ENCODE measurements at places on chromosomes 16 and 17.
A peak's percentile ranks its signal among the peaks of the same experiment; 100 is the strongest.

- peaks cover 28% of the 10 kb centered on the region for H3K4me1 ChIP-seq
- no peaks in the 10 kb centered on the region for H3K27me3 ChIP-seq
- no peaks in the 10 kb centered on the region for H3K36me3 ChIP-seq
- DNase-seq, result no peak
- H3K27ac ChIP-seq, result peak overlapping the region; percentile 90
- H3K4me3 ChIP-seq, result peak overlapping the region; percentile 80
Observed at GRCh38 chr17:30379903-30380381, 1.2 kb downstream of the CPD start.

DNA sequence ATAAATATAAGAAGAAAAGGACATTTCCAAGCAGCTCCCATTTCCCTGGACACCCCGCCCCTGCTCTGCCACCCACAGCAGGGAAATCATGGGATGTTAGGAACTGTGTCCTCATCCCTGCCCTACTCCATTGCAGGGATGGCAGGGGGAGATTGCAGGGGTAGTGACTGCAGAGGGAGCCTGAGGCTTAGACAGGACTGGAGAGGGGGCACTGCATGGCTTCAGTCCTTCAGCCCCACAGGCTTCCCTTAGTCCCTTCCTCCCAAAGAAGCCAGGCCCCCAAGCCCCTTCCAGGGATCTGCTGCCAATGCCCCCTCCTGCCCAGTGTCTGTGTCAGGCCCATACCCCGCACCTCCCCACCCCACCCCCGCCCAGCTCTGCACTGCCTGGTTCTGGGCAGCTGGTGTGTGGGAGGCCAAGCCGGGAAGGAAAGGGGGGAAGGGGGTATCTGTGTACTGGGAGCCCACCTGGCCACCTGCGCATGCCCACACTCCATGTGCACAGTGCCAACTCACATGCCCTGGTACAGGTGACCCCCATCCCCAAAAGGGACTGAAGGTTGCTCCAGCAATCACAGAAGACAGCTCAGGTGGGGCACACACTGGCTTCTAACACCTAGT, 3.3 kb downstream of the RUNDC3A start:
- DNase-seq, result no peak
- no peak overlapping the region for H3K27ac ChIP-seq
- no peak overlapping the region for H3K4me3 ChIP-seq
- H3K36me3 ChIP-seq, result no peaks in the 10 kb centered on the region

- no peaks in the 10 kb centered on the region for H3K36me3 ChIP-seq
- no peak overlapping the region for H3K4me3 ChIP-seq
- H3K27ac ChIP-seq, result no peak overlapping the region
- H3K4me1 ChIP-seq, result no peaks in the 10 kb centered on the region
Observed at GRCh38 chr17:34665819-34666763, 86.7 kb downstream of the TMEM132E start.

DNA sequence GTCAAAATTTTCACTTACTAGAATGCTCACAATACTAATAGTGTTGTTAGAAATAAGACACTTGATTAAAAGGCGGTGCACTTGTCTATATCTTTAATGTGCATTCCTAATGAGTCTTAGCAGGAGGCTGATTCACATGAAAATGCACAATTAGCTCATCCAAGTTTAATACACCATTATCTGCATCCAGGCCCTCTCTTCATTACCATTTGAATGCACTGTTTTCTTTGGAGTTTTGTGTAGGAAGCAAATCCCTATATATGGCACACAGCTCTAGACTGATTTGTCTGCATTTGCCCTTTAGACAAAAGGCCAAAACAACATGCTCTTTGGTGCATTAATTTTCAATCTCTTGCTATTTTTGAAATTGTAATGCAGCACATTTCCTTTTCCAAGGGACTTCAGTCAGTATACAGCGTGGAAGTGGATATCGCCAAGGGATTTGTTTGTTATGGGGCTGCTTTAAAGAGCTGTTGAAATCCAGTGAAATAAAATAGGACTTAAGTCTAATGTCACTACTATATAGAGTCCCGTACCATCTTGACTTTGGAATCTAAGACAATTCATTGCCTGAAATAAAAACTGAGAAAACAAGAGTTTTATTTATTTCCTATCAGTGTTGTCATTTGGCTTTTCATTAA, 257.6 kb upstream of the CPHXL start:
- no peaks in the 10 kb centered on the region for H3K36me3 ChIP-seq
- no peaks in the 10 kb centered on the region for H3K27me3 ChIP-seq
- DNase-seq, result no peak
- H3K4me3 ChIP-seq, result no peak overlapping the region

DNA sequence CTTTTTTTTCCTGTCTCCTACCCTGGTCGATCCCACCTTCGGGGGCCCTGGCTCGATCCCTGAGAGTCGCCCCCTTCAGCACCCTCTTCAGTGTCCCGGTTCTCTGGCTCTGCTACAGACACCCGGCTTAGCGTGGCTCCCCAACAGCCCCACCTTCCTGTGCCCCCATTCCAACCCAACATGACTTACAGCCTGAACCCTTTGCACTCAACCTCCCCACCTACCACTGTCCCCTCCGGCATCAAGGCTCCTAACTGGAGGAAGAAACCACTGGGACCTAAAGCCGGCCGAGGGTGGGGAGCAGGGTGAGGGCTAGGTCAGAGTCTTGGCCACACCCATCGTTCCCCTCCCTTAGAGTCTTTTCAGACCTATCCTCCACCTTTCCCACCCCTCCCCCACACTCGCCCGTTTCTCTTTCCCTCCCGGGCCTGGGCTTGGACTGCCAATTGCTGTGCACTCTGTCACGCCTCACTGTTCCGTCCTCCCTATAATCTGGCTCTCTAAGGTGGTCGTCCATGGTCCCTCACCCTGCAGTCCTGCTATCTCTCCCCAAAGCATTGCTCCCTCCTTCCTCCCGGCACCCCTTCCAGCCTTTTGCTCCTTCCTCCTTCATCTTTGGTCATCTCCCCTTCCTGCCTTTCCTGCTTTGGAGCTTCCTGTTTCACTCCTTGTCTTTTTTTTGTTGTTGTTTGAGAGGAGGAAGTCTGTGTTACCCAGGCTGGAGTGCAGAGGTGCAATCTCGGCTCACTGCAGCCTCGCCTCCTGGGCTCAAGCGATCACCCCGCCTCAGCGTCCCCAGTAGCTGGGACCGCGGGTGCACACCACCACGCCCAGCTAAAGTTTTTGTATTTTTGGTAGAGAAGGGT, 890 bp upstream of the CLDN7 start:
- DNase-seq, result no peak
- H3K36me3 ChIP-seq, result peaks cover 21% of the 10 kb centered on the region
- peaks cover 69% of the 10 kb centered on the region for H3K27me3 ChIP-seq
- H3K27ac ChIP-seq, result no peak overlapping the region

- no peaks in the 10 kb centered on the region for H3K36me3 ChIP-seq
- no peak overlapping the region for H3K27ac ChIP-seq
- H3K27me3 ChIP-seq, result no peaks in the 10 kb centered on the region
- no peak overlapping the region for H3K4me3 ChIP-seq
- no peak for DNase-seq
Observed at GRCh38 chr16:79089735-79090284, 510.7 kb downstream of the MAF start.

- no peak overlapping the region for H3K4me3 ChIP-seq
- no peak for DNase-seq
- H3K27me3 ChIP-seq, result no peaks in the 10 kb centered on the region
Observed at GRCh38 chr16:80616362-80616761, 75.6 kb downstream of the DYNLRB2 start.

- peaks cover 63% of the 10 kb centered on the region for H3K36me3 ChIP-seq
- no peaks in the 10 kb centered on the region for H3K4me1 ChIP-seq
Observed at GRCh38 chr17:17989081-17989480, 16.4 kb downstream of the DRC3 start.

DNA sequence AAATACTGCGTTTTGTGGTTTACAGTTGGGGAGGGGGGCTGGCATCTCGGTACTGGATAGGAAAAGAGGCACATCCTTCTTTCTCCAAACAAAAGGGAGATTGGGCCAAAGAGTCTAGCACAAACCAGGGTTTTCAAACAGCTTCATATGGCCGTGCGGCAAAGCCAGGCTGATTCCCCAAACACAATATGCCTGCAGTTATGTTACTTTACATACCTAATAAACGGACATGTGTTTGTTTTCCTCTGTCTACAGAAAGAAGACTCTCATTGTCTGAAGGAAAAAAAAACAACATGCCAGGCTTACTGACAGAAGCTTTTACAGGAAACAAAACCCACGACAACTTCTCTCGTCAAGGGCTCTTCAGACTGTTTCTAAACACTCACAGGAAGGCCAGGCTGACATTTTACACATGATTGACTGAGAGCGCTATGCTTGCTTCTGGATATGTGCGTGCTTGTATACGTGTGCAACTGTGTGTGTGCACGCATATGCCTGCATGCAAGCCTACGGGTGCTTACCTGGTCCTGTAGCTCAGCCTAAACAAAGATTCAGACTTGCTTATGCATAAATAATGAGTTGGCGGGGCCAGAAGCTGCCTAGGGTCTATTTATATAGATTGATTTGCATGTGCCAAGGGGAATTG, 461.0 kb upstream of the C16orf82 start:
- DNase-seq, result no peak
- H3K4me1 ChIP-seq, result no peaks in the 10 kb centered on the region
- no peaks in the 10 kb centered on the region for H3K27me3 ChIP-seq
- H3K4me3 ChIP-seq, result no peak overlapping the region
- H3K27ac ChIP-seq, result no peak overlapping the region

DNA sequence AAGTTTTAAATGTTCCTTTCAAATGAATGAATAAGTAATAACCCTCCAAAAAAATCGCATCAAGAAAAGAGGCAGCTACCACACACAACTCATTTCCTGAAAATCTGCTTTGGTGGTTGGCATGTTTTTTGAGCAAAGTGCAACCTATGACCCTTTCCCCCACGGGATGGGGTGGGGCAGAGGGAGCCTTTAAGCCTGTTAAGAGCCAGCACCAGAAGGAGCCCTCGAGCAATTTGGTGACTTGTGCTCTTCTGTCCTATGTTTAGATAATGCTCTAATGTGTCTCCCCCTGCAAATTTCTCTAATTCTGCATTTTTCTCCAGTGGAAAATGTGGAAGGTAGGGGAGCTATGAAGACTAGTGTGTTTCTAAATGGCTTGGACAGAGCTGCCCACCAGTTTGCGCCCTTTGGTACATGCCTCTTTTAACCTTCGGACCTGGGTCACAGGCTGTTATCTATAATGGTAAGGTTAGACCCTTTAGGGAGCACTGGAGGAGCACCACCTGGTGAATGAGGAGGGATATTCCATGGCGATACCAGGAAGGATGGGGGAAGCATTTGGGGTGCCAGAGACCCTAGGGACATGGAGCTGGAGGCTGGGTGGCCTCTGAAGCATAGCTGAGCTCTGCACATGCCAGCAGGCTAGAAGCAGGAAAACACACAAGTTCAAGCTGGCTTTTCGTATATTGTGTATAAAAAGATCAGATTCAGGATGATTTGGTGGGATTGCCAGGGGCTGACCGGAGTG, 1.6 kb downstream of the PYCARD start:
- no peak for DNase-seq
- H3K36me3 ChIP-seq, result peaks cover 2% of the 10 kb centered on the region
- no peak overlapping the region for H3K4me3 ChIP-seq
- H3K27me3 ChIP-seq, result no peaks in the 10 kb centered on the region
- H3K4me1 ChIP-seq, result peaks cover 13% of the 10 kb centered on the region
- no peak overlapping the region for H3K27ac ChIP-seq

DNA sequence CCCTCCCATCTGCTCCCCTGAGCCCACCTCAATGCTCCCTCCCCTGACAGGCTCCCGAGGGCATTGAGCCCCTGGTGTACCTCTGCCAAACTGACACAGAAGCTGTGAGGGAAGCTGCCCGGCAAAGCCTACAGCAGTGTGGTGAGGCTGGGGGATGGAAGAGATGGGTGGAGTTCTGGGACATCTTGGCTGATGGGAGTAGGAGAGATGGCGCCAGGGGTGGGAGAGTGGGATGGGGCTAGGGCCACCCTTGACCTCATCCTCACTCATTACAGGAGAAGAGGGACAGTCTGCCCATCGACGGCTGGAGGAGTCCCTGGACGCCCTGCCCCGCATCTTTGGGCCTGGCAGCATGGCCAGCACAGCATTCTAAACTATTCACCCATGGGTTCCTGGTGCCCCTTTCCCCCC, 16.2 kb upstream of the CTCF start:
- H3K4me3 ChIP-seq, result no peak overlapping the region
- DNase-seq, result no peak
- H3K27ac ChIP-seq, result no peak overlapping the region
- H3K4me1 ChIP-seq, result peaks cover 36% of the 10 kb centered on the region
- peaks cover 31% of the 10 kb centered on the region for H3K36me3 ChIP-seq

GRCh38 chr17:39602533-39603303, 5.0 kb downstream of the NEUROD2 start:
- H3K27ac ChIP-seq, result no peak overlapping the region
- no peak for DNase-seq
- no peaks in the 10 kb centered on the region for H3K4me1 ChIP-seq
- no peak overlapping the region for H3K4me3 ChIP-seq

- H3K4me3 ChIP-seq, result no peak overlapping the region
- peak overlapping the region; percentile 75 for H3K27ac ChIP-seq
- H3K27me3 ChIP-seq, result no peaks in the 10 kb centered on the region
- no peak for DNase-seq
- H3K4me1 ChIP-seq, result no peaks in the 10 kb centered on the region
- peaks cover 11% of the 10 kb centered on the region for H3K36me3 ChIP-seq
Observed at GRCh38 chr17:19271780-19272357, 34.7 kb downstream of the EPN2 start.

DNA sequence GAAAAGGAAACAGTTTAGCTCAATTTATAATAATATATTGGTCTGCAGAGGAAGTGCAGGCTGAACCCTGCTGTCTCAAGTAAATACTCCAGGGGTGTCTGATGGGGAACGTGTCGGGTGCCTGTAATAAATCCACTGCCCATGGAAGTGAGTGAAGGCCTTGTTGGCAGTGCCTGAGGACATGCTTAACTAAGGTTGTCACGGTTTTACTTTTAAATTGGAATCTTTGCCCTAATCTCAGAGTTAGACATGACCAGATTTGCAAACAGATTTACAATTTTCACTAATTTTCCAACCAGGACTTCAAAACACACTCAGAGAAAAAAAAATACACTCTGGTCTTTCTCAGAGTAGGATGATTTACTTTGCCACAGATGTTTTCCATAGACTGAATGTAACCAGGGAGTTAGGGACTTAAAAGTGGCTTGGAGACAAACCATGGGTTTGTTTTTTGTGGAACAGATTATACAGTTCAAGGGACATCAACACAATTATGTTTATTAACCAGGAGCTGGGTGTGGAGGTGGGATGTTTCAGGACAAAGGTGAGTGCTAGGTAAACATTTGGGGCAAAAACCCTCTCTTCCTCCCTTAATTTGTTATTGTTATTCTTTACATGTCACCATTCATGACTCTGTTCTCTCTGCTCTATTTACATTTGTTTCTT, 144.5 kb downstream of the FTO start:
- H3K27ac ChIP-seq, result no peak overlapping the region
- no peaks in the 10 kb centered on the region for H3K4me1 ChIP-seq
- H3K4me3 ChIP-seq, result no peak overlapping the region
- H3K36me3 ChIP-seq, result no peaks in the 10 kb centered on the region
- DNase-seq, result no peak

Measured in tibial artery (tissue), 4 donors.